ENCODE measurements at places on chromosomes 11 and 22.

DNA sequence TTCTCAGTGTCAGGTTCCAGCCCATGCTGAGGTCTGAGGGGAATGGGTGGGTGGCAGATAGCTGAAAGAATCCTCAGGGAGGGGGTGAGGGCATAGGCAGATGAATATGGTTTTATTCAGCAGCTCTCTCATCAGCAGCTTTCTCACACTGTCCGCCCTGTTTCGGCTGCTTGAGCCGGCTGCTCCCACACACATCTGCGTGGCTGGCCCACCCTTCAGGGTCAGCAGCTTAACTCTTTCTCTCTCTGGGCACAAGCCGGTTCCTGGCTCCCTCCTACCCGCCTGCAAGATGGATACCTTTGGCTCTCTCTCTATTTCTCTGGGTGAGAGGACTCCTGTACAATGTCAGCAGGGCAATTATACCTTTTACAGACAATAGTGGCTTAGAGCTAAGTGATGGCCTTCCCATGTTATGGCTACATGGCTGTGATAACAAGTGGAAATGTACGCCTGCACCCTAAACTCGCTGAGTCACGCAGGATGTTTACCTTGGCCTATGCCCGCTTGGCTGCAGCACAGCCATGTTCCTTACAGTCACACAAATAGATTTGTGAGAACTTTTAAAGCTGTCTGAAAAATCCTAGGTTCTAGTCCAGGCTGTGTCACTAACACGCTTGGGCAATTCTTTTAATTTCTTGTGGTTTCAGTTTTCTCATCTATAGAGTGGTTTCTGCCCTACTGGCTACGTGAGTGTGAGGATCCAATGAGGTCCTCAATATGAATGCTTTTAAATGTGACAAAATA is 4.1 kb downstream of the MMP20 start:
- no peak overlapping the region for H3K4me3 ChIP-seq
- H3K4me1 ChIP-seq, result no peaks in the 10 kb centered on the region

DNA sequence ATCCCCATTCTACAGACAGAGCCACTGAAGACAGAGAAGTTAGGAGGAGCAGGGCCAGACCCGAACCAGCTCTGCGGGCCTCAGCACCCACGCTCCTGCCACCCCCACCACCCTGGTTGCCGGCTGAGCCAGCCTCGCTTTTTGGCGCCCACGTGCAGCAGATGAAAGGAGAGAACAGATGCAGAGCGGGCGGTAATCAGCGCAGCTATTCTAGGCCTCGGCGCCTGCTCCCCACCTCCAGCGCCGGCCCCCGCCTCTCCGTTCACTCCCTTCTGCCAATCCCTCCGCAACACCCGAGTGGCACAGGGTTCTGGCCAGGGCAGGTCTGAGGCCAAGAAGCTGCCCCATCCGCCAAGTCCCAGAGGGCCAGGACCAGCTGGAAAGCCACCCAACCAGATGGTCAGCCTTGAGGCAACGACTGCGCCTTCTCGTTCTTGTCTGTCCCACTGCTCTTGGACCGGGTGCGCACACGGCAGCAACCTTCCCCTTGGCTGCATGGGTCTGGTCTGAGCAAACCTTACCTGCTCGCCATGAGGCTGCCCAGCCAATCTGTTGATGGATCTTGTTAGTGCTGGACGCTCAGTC is 16.8 kb downstream of the DNAL4 start:
- no peaks in the 10 kb centered on the region for H3K4me1 ChIP-seq
- H3K27ac ChIP-seq, result no peak overlapping the region
- no peak for DNase-seq

DNA sequence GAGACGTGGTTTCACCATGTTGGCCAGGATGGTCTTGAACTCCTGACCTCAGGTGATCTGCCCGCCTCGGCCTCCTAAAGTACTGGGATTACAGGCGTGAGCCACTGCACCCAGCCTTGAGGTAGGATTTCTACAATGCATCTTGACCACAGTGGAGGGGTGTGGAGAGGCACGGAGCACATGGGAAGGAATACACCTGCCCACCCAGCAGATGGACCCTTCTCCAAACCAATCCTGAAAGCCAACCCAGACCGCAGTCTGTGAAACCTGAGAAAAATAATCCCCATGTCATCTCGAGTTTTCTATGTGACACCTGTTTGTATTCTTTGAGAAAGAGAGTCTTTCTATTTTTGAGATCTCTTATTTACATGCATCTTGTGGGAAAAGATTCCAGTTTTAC is 32.5 kb downstream of the LGR4 start:
- DNase-seq, result no peak
- no peaks in the 10 kb centered on the region for H3K4me1 ChIP-seq
- H3K4me3 ChIP-seq, result no peak overlapping the region
- no peak overlapping the region for H3K27ac ChIP-seq
- peaks cover 21% of the 10 kb centered on the region for H3K27me3 ChIP-seq
- H3K36me3 ChIP-seq, result no peaks in the 10 kb centered on the region

- no peaks in the 10 kb centered on the region for H3K4me1 ChIP-seq
- DNase-seq, result no peak
- H3K27ac ChIP-seq, result no peak overlapping the region
These were observed 550 bp downstream of the FBLN1 start for GRCh38 chr22:45503050-45503815.

GRCh38 chr11:6480299-6480914 is 724 bp downstream of the ARFIP2 start:
- H3K27ac ChIP-seq, result peak overlapping the region; percentile 98
- no peaks in the 10 kb centered on the region for H3K27me3 ChIP-seq
- peaks cover 32% of the 10 kb centered on the region for H3K4me1 ChIP-seq
- no peak for DNase-seq
- peaks cover 27% of the 10 kb centered on the region for H3K36me3 ChIP-seq
